SHP77 treated with DMSO at 0.1 percent for 48 hours (cell line): ENCODE measurements at places on chromosomes 1 and 21.

- DNase-seq = no peak
These were observed 246 bp downstream of the ATP2B4 start for GRCh38 chr1:203626910-203627246.

DNA sequence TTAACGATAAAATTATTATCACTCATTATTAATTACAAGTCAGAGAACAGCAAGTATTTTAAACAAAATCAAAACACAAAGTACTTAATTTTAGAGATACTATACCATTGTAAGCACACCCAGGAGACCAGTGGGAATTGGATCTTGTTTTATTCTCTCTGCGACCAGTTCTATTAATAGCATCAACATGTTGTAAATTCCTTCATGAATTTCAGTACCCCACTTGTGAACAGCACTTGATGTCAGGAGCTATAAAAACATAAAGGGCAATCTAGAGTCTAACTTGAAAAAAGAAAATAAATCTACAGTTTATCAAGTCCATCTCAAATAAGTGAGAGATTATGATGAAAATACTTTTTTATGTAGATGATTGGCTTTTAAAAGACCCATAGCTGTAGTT, 42.9 kb downstream of the USP24 start:
- no peak for DNase-seq

DNA sequence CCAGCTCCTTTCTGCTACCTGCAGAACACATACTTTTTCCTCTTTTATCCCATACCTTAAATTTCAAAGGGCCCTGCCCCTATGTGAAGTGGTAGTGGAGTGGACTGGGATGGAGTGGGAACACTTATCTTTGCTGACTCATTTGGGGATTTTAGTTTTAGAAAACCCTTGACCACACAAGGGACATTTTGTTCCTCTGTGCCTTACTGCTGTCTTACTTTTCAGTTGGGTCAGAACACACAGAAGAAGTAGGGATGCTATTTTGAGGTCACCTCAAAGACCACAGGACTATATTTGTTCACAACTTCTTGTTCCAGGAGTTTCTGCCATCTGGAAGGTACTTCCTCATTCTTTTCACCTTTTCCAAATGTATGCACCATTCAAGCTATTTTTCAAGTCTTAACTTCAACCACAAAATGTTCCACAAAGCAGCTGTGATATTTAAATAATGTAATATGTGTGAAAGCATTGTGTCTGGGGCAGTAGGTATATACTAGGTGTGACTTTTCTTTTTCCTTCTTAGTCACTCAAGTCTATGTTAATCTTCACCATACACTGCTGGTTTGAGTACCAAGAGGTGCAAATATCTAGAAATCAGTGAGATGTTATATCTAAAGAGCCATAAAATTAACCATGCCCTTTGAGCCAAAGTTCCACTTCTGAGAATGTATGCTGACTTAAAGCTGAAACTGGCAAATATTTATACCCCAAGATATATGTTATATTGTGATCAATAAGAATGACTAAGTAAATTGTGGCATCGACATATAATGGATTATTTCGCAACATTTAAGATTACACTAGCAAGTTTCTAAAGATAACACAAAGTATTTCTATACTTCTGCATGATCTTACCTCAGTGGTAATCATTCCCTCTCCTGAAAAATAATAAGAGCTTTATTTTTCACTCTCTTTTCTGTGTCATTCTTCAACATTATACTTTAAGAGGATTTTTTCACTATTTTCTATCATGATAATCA, 308.5 kb downstream of the MRPL39 start:
- DNase-seq = no peak

- DNase-seq = no peak
These were observed 3.8 kb downstream of the DMBX1 start for GRCh38 chr1:46493316-46494032.
